RWPE1 (cell line): ENCODE measurements at places on chromosomes 4 and X.

GRCh38 chr4:152427981-152428380, 107.9 kb downstream of the FBXW7 start:
- DNase-seq: no peak

DNA sequence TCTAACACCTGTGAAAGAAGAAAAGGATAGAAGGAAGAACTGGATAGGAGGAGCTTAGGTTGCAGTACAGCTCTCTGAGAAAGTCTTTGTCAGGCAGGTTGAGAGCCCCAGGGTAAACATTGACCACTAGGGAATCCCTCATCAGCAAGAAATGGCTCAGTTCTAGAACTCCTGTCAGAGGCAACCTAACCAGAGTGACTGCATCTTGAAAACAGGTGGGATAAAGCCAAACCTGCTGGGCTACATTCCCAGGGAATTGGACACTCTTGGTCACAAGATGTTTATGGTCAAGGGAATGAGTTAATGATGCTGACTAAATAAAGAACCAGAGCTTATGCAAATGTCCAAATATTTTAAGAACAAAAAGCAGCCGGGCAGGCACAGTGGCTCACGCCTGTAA, 108.3 kb upstream of the MED14 start:
- no peak for DNase-seq

- DNase-seq: no peak
These were observed 27.2 kb upstream of the SLC6A14 start for GRCh38 chrX:116409219-116409618.

- DNase-seq: no peak
These were observed 72.9 kb downstream of the CLDN34 start for GRCh38 chrX:10039821-10040793.

DNA sequence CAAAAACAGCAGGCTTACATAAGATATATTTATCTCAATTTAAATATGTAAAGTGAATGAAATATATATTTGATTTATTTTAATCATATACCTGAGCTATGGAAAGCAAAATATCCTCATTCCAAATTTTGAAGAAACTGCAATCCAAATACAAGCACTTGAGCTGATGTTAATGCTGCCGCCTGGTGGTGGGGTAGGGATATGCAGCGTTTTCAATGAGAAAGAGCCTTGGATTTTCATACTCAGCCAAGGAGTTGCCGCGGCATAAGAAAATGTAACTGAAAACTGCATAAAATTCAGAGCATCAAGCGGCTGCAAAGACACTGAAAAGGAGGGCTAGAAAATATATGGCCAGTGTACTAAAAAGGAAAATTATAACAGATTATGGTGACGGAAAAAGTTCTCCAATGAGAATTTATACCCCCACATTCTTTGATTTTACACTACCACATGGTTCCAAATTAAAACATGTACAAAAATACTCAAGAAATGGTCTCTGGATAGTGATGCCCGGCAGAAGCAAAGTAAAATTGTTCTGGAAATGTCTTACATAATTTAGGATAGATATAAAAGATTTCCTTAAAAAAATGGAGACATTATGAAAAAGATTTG, 660.3 kb upstream of the PITX2 start:
- peak; percentile 21 for DNase-seq

GRCh38 chr4:163744861-163745260, 250.4 kb downstream of the TMA16 start:
- no peak for DNase-seq

DNA sequence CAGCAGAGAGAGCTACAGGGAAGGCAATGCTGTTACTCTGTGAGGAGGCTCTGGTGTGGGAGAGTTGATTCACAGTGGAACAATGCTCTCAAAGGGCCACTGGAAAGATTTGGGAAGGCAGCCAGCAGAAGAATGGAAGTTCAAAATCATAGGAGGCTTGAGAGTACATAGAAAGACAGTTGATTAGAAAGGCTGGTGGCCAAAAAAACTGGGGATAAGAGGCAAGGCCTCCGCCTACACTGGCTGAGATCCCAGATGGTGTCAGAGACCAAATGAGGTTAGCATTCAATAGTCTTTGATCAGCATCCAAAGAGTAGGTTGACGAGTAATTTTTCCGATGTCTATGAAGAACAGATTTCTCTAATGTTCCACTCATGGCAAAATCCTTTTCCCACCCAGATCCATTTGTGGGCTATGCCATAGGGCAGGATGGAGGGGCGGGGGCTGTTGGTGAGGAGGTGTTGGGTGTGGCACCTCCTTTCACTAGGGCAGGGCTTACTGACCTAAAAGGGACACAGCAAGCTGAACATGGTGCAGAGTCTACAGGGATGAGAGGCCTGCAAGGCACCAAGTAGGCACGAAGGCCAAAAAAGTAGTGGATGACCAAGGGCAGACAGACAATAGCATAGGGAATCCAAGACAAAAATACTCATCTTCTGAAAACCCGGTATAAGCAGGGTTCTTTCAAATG, 15.1 kb downstream of the TEC start:
- no peak for DNase-seq

DNA sequence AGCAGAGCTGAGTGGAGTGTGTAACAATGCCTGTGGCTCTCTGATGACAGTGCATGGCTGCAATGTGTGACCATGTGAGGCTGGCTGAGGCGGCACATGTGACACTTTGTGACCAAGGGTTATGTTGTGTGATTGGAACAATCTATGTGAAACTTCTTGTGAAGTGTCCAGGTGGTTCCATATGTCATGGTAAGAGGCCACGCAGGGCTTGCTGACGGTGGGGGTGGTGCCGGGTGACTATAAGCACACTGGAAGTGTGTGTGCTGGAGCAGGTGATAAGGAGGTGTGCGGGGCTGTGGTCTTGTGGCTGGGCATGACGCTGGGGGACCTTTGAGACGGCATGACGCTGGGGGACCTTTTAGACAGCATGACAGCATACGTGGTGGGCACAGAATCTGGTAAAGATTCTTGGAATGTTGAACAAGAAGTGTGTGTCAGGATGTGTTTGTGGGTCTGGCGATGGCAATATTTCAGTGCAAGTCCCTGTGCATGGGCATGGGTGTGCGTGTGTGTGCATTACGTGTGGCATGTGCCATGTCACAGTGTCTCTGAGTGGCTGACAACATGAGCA, 7.4 kb upstream of the HDAC6 start:
- no peak for DNase-seq

GRCh38 chrX:545452-545885, 85.1 kb upstream of the SHOX start:
- DNase-seq: no peak

DNA sequence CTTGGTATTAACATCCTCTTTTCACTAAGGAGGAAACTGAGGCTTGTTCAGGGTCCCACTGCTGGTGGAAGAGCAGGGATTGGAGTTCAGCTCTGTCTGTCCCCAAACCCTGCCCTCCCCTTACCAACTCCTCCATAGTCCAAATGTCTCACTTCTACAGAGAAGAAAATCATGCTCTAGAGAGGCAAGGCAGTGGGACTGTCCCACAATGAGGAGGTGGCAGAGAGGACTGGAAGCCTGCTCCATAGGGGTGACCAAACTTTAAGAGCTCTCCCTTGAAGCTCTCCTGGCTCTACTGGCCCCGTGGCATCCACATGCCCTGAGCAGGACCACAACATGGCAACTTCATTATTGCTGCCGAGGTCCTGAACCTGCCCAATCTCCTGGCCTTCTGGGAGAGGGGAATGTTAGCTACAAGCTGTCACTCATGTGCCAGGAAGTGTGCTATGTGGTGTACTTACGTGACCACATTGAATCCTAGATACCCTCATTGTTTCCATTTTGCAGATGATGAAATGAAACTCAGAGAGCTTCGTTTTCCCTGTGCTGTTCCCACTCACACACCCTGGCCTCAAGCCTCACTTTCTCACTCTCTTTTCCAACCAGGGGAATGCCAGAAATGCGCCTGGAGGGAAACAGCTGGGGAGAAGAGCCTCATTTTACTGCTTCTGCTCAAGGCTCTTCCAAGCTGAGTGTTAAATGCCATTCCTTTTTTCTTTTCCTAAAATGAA, 71.5 kb downstream of the ANAPC4 start:
- peak; percentile 12 for DNase-seq

GRCh38 chr4:108941904-108942430, 179.1 kb upstream of the ETNPPL start:
- no peak for DNase-seq

- no peak for DNase-seq
These were observed 70.8 kb downstream of the RWDD4 start for GRCh38 chr4:183588169-183588675.

DNA sequence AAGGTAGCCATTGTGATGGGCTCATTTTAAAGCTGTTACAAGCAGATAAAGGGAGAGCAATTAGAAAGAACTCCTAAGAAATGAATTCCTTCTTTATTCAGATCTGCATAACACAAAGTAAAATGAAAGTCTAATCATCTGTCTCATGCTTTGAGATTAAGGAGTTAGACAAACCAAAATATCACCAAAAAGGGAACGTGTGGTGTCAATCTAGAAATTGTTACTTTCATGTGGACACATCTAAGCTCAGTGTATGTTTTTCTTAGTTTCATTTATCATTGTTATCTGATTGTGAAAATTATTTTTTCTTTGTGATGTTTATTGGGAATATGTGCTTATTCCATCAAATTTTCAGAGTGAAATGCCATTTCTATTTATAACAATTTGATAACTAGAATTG, 80.3 kb downstream of the BANK1 start:
- no peak for DNase-seq

- no peak for DNase-seq
These were observed 561 bp downstream of the IRAK1 start for GRCh38 chrX:154019061-154019621.

GRCh38 chr4:6909113-6909969, at the start of gene TBC1D14:
TSS of gene TBC1D14 (plus strand) at chr4:6909826. CDS start at chr4:6923390, 13,564 bp downstream.
- peak; percentile 85 for DNase-seq

DNA sequence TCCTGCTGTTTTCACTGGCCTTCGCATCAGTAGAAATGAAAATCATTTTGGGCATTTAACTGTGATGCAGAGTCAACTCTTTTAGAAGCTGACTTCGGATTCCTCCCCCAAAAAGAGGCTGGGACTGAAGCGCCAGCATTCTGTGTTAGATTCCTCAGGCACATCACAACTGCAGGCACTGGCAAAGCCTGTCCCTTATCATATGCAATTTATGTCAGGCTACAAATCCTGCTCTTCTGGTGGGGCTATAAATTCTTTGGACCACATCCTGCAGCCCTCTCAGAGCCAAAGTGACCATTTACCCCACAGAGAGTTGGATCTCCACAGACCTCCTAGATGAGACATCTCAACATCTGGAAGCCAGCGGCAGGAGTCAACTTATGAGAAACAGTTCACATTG, 138.4 kb downstream of the CBR4 start:
- DNase-seq: no peak

- DNase-seq: no peak
These were observed 11.5 kb downstream of the CRMP1 start for GRCh38 chr4:5881340-5881739.

DNA sequence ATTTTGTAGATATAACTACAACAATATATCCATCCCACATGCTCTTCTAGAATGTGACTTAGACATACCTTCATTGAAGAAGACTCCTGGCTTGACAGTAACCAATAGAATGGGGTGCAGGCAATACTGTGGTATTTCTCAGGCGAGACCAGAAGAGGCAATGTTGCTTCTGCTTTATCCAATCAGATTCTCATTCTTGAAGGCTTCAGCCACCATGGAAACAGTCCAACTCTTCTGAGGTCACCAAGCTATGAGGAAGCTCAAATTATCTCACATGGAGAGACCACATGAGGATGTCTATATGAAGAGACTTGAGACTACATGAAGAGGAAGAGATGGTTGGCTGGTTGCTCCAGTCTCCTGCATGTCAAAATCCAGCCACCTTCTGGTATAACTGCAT, 469.9 kb downstream of the PCDH10 start:
- no peak for DNase-seq

GRCh38 chrX:37613933-37614332, 42.5 kb downstream of the LANCL3 start:
- no peak for DNase-seq

GRCh38 chrX:69109036-69109663, 56.1 kb downstream of the PJA1 start:
- no peak for DNase-seq

DNA sequence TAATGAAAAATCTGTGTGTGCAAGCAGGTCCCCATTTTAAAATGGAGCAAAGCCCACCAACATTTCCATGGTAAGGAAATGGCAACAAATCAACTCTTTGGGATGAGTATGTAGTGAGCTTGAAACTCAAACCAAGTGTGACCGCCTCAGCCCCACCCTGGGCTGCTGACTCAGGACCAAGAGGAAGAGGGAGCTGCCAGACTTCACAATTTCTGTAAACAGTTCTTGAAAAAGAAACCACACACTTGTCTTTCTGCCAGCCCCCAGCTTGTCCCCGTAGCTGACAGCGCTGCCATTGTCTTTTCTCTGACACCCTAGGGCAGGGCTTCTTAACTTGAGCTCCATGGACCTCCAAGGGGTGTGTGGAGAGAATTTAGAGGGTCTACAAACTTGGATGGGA, 10.3 kb downstream of the RTL5 start:
- no peak for DNase-seq

DNA sequence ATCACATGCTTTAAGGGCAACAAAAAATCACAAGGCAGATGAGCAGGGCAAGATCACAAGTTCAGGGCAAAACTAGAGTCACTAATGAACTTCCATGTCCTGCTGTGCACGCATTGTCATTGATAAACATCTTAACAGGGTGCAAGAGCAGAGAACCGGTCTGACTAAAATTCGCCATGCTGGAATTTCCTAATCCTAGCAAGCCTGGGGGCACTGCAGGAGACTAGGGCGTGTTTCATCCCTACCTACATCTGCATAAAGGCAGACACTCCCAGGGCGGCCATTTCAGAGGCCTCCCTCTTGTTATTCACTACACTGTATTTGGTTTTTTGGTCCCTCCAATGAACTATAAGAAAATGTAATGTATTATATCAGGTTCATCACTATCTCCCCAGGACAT, 203.6 kb downstream of the ARHGEF9 start:
- DNase-seq: no peak

GRCh38 chr4:119299260-119299671, 22.7 kb downstream of the FABP2 start:
- DNase-seq: no peak

DNA sequence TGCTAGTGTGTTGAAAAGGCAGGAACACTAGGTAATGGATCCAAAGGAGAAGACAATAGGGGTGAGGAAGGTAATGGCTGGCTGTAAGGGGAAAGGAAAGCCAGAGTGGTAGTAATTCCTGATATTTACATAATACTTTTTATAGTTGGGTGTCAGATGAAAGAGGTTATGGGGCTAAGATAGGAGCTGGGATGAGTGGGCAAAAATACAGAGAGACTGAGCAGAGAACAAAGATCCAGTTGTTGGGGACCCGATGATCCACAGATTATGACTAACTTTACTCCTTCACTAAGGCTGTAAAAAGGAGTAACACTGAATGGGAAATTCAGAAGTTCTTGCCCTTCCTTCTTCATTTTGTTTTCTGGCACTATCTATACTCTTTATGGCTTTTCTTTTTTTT, 138.2 kb downstream of the KLHL13 start:
- DNase-seq: no peak
